Forelimb muscle (tissue), 1 donor: ENCODE measurements at places on chromosomes 12 and 14. TPM values are rescaled to one million over a fixed set of nuclear protein-coding genes. Genes with fewer than 3 reads are reported as not detected.

DNA sequence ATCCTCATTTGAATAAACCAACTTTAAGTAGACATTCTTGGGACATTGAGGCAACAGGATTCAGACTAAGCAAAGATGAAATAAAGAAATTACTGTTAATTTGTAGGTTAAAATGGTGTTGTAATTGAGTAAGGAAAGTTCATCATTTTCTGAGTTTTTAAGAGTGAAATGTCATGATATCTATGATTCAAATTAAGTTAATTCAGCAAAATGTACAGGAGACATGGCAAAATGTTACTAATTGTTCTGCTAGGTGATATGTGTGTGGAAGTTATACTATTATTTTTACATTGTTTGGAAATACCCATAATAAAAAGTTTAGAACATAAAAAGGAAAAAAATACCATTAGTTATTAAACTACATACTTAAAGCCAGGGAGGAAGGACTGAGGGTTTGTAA lies 55.0 kb upstream of the EGLN3 start:
- no peak for DNase-seq

GRCh38 chr12:90290980-90291975 lies 582.6 kb upstream of the ATP2B1 start:
- no peak for DNase-seq

FITM1 gene
- polyA plus RNA-seq: 164 TPM

RGS6 gene
- 6.0 TPM for polyA plus RNA-seq

LBHD2 gene
- not detected for polyA plus RNA-seq

WNT5B gene
- polyA plus RNA-seq: 34.3 TPM
